ENCODE measurements at places on chromosomes 7 and 10.

GRCh38 chr10:3766046-3766756, 18.8 kb downstream of the KLF6 start:
- no peak for DNase-seq

DNA sequence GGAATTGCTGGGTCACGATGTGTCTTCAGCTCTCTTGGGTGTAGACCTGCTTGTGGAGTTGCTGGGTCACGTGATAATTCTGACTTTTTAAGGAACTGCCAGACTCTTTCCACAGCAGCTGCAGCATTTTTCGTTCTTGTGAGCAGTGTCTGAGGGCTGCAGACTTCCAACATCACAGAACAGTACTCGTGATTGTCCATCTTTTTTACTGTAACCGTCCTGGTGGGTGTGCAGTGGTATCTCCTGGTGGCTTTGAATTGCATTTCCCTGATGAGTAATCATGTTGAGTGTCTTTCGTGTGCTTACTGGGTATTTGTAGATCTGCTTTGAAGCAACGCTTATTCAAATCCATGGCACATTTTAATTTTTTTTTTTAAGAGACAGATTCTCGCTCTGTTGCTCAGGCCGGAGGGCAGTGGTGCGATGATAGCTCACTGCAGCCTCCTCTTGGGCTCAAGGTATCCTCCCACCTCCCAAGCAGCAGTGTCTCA, 22.7 kb downstream of the INPP5A start:
- DNase-seq: no peak

GRCh38 chr10:103546401-103546800, 52.9 kb downstream of the NEURL1 start:
- no peak for DNase-seq

- no peak for DNase-seq
Measured at GRCh38 chr7:137957887-137958286, 44.0 kb downstream of the CREB3L2 start.

DNA sequence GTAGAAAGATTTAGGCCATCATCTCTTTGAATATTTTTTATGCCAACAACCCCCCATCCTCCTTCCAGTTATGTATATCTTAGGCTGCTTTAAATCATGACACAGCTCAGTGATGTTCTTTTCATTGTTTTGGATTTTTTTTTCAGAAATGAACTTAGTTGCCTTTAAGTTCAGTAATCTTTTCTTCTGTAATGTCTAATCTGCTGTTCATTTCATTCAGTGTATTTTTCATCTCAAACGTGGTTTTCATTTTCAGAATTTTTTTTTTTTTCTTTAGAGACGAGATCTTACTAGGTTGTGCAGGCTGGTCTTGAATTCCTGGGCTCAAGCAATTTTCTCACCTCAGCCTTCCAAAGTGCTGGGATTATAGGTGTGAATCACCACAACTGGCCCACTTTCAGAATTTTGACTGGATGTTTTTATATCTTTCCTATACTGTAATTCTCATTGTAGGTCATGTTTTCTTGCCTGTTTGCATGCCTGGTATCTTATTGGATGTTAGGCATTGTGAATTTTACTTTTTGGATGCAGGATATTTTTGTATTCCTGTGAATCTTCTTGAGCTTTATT, 8.1 kb downstream of the ZNF487 start:
- no peak for DNase-seq

- no peak for DNase-seq
Measured at GRCh38 chr10:112784022-112784461, 166.0 kb upstream of the TCF7L2 start.

DNA sequence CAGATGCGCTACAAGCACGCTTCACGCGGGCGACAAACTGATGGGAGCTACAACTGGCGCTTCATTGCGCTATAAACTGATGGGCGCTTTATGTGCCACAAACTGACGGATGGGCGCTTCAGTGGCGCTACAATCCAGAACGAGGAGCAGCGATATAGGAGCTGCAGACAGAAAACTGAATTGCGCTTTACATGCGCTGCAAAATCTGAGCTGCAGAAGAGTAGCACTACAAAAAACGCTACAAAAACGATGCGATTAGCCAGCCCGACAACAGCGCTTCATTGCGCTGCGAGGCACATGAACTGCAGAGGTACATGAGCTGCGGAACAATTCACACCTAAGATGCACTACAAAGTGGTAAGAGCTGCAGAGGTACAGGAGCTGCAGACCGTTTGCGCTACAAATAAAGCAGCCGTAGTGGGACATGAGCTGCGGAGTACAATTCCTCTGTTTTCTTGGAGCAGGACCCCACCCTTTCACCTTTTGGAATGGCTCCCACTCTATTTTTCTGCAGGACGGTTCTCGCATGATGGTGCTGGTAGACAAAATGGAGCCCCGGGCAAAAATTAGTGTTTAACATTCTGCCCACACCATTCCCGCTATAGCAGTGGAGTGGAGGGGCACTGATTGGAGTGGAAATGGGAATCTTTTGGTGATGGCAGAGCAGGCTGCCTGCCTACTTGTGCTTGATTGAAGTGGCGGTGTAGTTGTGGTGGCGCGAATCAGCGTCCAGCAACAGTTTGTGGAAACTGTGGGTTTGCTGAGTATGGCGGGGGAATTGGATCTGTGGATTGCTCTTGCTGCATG, 1.2 kb upstream of the SGCE start:
- DNase-seq: no peak

Measured in activated CD8-positive, alpha-beta memory T cell treated with anti-CD3 and anti-CD28 coated beads, Interleukin-2, amount 50 U/mL, for 4 hours (primary cell).